ENCODE measurements at places on chromosomes 13 and 19.

DNA sequence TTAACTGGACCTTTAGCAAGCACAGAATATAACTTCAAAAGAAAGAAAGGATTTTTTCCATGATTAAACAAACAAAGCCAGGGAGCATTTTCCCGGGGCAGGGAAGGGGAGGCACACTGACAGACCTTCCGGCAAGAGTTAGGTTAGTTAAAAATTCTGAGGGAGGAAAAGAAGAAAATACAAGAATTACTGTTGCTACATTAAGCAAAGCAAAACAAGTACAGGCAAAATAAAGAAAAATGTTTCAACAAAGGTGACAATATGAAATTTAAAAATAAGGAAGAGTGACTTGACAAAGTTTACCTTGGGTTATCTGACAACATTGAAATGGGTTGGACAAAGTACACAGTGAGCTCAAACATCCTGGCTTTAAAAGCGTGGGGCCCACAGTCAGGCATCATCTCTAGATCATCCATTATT lies 51.5 kb downstream of the KLF12 start:
- DNase-seq = no peak

- peak; percentile 32 for DNase-seq
Observed at GRCh38 chr13:51453959-51454703, 1.3 kb upstream of the INTS6 start.

DNA sequence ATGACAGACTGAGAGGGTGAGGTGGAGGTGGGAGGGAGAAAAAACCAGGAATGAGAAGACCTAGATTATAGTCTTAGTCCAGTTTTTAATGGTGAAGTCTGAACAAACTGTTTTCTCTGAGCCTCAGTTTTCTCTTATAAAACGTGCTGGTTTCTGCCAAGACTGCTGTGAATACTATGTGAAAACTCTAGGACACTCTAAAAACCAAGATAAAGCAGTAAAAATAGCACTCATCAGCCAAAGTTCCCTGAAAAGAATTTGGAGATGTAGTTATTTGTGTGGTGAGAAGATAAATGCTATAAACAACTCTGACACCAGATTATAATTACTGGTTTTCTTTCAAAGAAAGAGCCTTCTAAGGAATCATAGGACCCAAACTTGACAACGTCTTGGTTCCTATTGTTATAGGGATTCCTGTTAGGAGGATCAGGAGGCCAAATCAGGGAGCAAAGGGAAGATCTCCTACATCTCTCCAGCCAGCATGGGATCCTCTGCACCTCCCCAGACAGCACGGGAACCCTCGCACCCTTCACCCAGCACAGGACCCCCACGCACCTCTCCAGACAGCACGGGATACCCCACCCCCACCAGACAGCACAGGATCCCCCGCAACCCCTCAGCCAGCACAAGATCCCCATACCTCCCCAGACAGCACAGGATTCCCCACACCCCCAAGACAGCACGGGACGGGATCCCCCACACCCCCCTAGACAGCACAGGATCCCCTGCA lies 130.2 kb downstream of the MIPEP start:
- DNase-seq = no peak

DNA sequence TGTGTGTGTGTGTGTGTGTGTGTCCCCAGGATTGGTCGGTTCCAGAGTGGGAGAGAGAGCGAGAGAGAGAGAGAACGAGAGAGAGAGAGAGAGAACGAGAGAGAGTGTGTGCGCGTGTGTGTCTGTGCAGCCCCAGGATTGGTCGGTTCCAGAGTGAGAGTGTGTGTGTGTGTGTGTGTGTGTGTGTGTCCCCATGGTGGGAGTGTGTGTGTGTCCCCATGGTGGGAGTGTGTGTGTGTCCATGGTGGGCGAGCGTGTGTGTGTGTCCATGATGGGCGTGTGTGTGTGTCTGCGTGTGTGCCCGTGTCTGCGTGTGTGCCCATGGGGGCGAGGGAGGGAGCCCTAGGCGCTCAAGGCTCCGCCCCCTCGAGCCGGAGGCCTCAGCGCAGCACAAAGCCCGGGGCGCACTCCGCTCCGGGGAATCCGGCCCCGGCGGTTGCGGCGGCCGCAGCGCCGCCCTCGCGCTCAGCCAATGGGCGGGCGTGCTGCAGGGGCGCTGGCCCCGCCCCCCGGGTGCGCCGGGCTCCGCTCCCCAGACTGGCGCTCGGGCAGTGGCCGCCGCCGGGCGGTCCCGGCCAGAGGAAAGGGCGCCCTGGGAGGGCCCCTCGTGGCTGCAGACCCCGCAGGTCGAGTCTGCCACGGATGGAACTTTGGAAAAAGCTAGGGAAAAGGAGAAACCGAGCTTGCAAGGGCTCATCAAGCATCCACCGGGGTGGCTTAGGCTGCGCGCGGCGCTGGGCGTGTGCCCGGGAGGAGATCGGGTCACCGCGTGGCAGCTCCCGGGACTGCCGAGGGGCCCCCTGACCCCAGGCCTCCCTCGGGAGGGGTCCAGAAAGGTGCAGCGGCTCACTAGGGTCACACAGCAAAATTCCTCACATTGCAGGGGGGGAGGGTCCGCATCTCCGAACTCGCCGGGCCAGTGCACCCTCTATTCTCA lies 96.2 kb downstream of the INSR start:
- peak; percentile 84 for DNase-seq

- DNase-seq = no peak
Observed at GRCh38 chr13:113442354-113442984, 10.8 kb downstream of the ADPRHL1 start.

- DNase-seq = no peak
Observed at GRCh38 chr13:49214917-49215376, 5.2 kb upstream of the MLNR start.

- DNase-seq = peak; percentile 94
Observed at GRCh38 chr19:7636691-7637373, at the start of gene STXBP2. TSS of gene STXBP2 (plus strand) at chr19:7637110. CDS start at chr19:7637150, 40 bp downstream.

GRCh38 chr19:47002853-47003610 lies 16.6 kb upstream of the NPAS1 start:
- DNase-seq = no peak

GRCh38 chr13:112955271-112955937 lies 13.6 kb upstream of the MCF2L start:
- DNase-seq = no peak

- DNase-seq = no peak
Observed at GRCh38 chr19:10637894-10638293, 12.5 kb downstream of the SLC44A2 start.

GRCh38 chr13:96728463-96728862 lies 265.8 kb downstream of the OXGR1 start:
- DNase-seq = no peak

DNA sequence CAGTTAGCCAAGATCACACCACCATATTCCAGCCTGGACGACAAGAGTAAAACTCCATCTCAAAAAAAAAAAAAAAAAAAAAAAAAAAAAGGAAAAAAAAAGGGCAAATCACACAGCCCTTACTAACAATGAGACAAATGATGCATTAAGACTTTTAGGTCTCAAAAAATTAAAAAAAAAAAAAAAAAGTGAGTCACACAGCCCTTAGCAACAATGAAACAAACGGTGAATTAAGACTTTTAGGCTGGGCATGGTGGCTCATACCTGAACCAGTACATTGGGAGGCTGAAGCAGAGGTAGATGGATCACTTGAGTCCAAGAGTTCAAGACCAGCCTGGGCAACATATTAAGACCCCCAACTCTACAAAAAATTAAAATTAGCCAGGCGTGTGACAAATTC lies 32.4 kb upstream of the EIF3G start:
- DNase-seq = no peak

DNA sequence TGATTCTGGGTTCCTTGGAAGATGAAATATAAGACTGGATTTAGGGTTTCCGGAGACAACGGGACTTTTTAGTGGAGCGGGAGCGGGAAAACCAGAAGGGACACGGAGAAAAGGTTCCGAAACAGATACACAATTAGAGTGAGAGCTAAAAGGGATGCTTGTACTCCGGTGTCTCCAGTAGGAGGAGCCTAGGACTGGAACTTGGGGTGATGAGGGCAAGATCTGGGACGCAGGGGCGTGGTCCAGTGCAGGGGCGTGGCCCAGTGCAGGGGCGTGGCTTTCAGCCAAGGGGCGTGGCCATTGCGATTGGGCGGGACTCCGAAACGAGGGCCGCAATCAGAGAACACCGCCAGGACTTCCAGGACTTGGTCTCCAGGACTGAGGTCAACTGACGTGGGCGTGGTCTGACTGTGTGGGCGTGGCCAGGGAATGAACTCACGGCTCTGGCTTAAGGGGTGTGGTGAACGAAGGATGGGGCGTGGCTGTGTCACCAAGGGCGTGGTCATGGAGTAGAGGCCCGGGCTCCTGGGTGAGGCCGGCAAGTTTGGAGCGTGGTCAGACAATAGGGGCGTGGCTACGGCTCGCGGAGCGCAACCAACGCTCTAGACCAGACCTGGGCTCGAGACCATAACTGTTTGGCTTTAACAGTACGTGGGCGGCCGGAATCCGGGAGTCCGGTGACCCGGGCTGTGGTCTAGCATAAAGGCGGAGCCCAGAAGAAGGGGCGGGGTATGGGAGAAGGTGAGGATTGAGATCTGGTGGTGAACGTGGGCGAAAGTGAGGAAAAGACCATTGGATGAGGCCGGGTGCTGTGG lies at the start of gene DKKL1:
Gene DKKL1, plus strand, starts transcription at position 610 of the 815 bp plus-strand sequence. Its CDS starts 122 bp downstream, at position 732.
- DNase-seq = peak; percentile 32

DNA sequence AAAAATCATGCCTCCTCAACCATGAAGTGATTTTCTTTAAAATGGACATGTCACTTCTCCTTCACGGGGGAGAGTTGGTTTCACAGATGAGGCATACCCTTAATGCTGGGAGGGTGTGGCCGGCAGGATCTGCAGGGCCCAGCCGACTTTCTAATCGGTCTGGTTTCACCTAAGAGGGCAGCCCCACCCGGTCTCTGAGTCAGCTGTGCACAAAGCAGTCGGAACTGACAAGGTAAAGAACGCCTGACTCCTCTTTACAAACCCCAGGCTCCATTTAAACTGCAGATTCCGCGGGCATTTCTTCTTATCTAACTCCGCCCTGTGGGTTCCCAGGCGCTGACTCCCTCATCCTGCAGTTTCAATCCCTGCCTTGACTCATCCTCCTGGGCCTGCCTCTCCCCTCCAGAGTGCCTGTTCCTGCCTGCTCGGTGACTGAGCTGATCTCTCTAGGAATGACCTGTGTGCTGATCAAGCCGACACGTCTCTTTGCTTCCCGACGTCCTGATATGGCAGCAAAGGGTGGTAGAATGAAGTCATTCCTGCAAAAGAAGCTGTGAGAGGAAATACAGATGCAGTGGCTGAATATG lies 63.4 kb downstream of the EFNB2 start:
- DNase-seq = no peak

DNA sequence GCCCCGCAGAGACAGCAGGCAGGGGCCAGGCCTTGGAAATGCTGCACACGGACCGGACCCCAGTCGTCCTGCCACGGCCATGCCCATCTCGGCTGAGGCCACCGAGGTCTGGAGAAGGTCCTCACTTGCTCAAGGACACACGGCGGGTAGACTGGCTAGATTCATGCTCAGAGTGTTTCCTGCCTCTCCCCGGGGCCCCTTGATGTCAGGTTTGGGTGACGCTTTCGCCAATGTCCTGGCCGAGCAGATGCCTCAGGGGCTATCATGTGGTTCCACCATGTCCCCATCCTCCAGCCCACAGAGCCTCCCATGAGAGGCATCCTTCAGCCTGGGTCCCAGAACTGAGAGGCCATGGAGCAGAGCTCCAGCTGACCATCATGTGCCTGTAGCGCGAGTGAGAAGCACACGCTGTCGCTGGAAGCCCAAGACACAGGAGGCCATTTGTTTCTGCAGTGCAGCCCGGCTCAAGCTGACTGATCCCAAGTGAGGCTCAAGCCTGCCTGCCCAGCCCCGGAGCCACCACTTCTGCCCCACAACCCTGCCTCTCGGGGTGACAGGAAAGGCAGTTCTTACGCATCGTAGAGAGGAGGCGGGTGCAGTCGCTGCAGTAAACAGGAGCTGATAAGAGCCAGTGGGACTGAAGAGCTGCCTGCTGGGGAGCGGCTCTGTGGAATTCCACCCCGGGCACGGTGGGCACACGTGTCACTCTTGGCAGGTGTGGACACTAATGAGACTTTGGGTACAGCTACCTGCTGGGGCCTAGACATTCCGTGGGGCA lies 53.9 kb upstream of the GAS6 start:
- no peak for DNase-seq

DNA sequence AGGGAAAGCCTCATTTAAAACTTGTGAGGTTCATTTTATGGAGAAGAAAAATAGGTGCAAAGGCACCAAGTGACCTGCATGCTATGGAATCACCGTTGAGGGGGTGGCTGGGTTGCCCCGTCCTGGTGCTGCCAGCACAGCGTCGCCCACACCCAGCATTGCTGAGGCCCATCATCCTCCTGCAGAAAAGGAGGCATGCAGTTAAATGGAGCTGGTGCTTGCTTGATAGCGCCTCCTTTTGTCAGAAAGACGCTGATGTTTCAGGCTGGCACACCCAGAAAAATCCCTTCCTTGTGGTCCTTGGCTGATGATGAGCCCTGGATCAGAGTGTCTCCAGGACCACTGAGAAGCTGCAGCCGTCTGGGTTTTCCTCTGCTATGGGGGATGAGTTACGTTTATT lies 36.9 kb downstream of the DHRS12 start:
- DNase-seq = no peak

DNA sequence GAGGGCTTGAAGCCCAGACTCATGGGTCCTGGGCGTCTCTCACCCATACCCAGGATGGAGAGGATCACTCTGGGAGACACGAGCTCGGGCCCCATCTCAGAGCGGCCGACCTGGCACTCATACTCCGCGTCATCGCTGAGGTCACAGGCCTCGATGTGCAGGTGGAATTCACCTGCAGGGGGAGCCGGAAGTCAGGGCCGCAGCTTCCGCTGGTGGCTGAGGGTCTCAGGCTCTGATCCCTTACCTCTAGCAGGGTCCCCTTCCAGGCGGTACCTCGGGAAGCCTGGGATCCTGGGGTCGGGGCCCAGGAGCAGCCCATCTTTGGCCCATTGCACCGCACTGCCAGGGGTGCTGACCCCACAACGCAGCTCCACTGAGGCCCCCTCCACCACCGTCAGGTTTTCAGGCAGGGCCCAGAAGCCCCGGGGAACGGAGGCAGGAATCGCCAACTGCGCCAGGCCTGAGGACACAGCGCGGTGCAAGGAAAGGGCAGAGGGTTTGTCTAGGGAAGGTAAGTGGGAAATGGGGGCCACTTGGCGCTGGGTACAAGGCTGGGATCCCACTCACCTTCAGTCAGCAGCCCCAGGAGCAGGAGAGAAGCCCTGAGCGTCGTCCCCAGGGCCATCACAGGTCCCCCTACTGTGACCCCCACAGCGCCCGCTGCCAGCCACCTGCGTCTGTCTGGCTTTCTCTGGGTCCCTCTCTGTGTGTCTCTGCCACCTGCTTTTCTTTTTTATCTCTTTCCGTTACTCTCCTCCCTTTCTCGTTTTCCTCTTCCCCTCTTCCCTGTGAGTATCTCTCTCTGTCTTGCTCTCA lies 883 bp downstream of the NPHS1 start:
- DNase-seq = no peak

DNA sequence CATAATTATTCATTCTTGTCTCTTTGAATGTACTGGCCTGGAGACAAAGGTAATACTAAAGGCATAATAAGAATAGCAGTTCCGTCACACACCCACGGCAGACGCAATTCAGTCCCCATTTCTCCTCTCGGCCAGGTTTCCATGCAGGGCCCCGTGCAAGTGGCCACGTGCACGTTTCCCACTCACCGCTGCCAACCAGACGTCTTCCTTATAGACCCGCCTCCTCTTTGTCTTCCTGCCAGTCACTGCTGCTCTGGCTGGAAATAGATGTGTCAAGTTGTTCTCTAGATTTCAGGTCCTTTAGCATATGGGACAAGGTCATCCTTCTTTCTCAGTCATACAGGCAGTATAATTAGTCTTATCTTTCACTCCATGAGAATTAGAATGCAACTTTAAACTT lies 204.3 kb downstream of the SUCLA2 start:
- no peak for DNase-seq

- no peak for DNase-seq
Observed at GRCh38 chr13:49419276-49419675, 24.6 kb downstream of the CAB39L start.

- no peak for DNase-seq
Observed at GRCh38 chr13:95235199-95235756, 66.0 kb downstream of the ABCC4 start.

Measured in stimulated activated CD4-positive, alpha-beta T cell treated with anti-CD3 and anti-CD28 coated beads, Interleukin-1b, Interleukin-23, amount 100 ng/mL, for 4 hours (primary cell).